ENCODE measurements at places on chromosomes 1 and 21.
A peak's percentile ranks its signal among the peaks of the same experiment; 100 is the strongest.

DNA sequence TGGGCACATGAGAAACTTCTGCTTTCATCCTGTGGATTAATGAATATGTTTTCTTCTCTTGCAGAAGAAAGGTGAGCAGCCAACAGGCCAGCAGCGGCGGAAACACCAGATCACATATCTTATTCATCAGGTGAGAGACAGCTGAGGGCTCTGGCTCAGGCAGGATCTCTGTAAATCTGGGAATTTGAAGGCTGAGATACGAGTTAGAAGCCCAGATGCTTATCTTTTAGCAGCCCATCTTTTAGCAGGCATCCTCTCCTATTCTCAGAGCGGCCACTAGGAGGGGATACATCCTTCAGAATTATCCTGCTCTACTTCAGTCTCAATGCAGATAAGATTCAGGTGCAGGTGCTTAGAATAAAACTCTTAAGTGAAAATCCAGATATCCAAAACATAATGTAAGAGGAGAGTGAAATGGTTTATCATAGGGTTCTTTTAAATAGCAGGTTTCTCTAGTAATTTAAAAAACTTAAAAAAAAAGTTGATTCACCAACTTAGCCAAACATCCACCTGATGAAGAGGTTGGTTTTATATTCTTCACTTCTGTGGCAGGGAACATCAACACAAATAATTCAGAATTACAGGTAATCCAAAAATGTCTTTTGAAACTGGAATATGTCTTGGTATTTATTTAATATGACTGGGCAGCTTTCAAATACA, 19.3 kb downstream of the SH2D2A start:
- DNase-seq, result peak; percentile 65

- DNase-seq, result no peak
Observed at GRCh38 chr1:182408435-182409075, 8.1 kb upstream of the TEDDM1 start.

DNA sequence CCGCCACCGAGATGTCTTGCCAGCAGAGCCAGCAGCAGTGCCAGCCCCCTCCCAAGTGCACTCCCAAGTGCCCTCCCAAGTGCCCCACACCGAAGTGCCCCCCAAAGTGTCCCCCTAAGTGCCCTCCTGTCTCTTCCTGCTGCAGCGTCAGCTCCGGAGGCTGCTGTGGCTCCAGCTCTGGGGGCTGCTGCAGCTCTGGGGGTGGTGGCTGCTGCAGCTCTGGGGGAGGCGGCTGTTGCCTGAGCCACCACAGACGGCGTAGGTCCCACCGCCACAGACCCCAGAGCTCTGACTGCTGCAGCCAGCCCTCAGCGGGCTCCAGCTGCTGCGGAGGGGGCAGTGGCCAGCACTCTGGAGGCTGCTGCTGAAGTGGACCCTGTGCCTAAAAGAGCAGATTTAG, 1.4 kb downstream of the LCE1F start:
- DNase-seq, result no peak

DNA sequence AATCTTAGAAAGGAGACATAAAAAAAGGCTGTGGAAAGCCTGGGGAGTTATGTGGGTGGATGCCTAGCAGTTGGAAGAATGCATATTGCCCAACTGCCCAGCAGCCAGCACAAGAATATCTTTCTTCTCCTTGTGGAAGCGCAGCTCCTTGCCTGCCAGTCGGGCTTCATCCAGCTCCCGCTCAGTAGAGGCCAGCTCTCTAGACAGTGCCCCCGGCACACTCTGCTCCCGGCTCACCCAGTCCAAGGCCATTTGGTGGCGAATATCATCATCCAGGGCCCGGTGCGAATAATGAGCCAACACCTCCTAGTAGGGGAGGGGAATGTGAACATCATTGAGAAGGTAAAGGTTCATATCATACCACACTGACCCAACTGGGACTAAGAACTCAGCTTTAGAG, 9.0 kb upstream of the RBM8A start:
- DNase-seq, result no peak

DNA sequence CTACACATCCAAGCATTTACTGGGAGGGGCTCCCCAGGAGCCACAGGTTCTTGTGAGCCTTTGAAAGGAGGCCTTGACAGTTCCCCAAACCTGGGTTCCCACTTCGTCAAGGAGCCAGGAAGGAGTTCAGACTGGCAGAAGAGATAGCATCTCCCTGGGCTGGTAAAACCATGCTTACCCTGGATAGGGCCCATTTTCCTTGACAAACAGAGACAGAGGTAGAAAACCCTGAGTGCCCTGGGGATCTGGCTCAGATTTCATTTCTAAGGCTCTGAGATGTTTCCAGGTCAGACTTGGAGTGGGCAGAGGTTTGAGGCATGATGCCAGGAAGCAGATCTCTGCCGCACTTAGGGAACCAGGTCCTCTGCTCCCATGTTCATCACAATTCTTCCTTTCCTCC, 2.7 kb downstream of the ETNK2 start:
- DNase-seq, result no peak

DNA sequence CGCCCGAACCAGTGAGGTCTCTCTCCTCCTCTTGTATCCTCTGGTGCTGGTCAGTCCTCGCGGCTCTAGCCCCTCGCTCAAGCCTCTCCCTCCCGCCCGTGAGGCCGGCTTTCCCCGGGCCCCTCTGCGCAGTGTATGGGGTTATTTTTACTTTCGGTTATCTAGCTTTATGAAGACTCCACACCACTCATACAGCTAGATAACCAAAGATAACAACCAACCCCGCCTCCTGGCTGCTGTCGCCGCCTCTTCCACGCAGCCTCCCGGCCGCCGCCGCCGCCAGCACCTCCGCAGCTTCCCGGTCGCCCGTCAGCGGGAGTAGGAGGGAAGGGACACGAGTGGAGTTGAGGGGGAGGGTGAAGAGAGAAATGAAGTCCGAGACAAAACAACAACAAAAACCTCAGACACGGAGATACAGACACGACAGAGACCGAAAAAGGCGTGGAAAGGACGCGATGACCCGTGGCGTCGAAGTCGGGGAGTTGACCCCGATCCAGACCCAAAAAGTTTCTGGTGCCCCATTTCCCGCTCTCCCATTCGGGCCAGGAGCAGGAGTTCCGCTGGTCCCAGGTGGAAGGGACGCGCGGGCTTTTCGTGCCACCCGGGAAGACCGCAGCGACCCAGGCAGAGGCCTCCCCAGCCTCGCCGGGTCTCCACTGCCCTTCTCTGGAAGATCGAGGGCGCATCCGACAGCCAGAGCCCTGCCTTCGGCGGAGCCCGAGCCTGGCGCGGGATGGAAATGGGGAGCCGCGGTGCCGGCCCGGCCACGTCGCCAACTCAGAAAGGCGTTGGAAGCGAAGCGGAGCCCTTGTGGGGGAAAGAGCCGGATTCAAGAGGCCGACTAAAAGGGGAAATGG, 51.4 kb downstream of the RHBG start:
- DNase-seq, result peak; percentile 22

GRCh38 chr1:173570370-173571007, 32.4 kb downstream of the SLC9C2 start:
- DNase-seq, result no peak

DNA sequence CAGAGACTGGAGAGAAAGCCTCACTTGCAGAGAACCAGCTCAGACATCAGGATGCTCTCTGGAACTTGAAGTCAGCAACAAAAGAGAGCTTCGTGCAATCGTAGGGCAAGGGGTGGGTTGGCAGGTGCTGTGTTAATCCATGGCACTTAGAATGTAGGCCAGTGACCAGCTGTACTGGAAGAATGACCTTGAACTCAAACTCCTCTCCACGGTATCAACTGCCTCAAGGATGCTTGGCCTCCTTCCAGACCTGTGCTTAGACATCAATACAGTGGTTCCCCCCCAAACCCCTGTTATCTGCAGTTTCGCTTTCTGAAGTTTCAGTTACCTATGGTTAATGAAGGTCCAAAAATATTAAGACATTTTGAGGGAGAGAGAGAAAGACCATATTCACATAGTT, 6.5 kb downstream of the KANK4 start:
- DNase-seq, result no peak

DNA sequence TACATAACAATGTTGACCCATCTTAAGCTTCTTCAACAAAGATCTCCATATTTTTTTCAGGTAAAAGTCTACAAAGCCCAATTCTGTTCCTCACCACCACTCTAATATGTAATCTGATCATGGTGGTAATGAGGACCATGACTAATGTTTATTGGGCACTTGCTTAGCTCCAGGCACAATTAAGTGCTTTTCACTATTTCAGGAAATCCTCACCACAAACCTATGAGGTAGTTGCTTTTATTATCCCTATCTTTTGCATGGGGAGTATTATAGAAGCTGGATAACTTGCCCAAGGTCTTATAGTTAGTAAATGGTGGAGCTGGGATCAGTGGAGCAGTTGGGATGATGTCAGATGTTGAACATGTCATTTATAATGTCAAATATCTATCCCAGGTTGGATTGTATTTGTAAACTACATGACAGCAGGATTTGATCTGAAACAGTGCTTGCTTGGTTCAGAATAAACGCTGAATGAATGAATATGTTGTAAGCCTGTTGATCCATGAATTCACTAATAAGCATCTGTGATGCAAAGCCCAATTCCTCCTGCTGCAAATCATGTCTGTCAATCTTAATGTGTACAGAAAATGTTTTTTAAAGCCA, 283.3 kb upstream of the ST6GALNAC5 start:
- DNase-seq, result no peak

DNA sequence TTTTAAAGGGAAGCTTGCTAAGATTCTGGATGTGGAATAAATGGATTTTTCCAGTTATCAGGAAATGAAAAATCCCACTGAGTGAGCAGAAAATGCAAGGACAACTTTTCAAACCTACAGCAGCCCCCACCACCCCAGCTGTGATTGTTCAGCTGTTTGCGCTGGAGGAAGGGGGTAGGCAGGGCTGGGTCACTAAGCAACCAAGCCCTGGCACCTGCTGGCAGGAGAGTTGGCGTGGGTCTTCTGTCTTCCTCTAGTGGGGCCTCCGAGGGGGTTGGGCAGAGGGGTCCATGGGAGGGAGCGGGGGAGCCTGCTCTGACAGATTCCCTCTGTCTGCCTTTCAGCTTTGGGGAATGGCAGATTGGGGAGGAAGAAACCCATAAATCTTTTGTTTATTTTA, 45.3 kb downstream of the EIF2D start:
- DNase-seq, result no peak

GRCh38 chr1:172537827-172538391, 5.0 kb downstream of the SUCO start:
- DNase-seq, result no peak

DNA sequence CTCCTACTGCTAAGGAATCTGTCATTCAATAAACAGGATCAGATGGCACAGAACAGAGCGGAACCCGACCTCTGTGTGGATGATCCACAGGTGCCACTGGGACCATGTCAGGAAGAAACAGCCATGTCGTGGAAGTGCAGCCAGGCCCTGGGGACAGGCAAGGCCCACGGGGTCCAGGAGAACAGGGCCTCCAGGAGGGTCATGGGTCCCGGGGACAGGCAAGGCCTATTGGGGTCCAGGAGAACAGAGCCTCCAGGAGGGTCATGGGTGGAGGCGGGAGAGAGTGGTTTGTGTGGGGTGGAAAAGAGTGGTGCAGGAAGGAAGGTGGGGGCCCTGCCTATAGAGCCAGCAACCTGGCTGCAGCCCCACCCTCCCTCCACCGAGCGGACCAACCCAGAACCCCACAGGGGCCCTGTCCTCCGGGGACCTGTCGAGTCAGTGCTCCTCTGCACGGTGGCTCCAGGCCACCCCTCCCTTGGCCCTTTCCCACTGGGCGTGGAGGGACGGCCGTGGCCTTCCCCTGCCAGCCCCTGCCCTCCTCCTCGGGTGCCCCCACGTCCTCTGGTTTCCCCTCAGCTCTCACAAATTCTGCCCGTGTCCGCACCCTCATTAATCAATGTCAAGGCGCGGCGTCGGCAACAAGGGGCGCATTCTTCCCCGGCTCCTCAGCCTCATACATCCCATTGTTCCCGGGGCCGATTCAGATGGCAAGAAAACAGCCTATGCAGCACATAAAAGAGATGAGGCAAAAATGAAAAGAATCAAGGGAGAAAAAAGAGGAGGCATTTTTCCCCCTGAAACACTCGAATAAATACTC, 146.4 kb downstream of the PRDM16 start:
- DNase-seq, result no peak

DNA sequence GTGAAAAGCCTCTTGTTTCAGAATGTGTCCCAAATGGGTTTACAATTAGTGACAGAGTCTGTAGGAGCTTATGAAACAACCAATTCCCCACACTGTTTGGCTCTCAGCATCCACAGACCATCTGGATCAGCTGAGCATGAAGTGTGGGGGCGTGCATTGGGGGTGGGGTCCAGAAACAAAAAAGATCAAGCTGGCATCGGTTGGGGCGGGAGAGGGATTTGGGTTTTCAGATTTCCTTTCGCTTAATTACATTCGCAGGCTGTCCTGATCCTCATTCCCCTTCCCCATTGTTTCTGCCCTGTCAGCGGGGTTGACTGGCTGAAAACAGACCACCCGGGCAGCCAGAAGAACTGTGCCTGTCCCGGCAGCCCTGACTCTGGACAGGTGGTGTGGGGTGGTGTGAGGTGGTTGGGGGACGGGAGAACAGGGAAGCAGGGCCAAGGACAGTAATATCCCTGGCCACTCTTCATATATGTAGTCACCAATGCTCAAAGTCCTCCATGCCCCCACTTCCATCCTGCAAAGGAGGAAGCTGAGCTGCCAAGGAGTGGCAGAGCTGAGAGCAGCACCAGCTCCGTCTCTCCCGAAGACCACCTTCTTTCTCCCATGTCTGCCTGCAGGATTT, 92.0 kb downstream of the IER5 start:
- DNase-seq, result no peak

GRCh38 chr1:2256435-2257244, 28.5 kb downstream of the SKI start:
- DNase-seq, result no peak

DNA sequence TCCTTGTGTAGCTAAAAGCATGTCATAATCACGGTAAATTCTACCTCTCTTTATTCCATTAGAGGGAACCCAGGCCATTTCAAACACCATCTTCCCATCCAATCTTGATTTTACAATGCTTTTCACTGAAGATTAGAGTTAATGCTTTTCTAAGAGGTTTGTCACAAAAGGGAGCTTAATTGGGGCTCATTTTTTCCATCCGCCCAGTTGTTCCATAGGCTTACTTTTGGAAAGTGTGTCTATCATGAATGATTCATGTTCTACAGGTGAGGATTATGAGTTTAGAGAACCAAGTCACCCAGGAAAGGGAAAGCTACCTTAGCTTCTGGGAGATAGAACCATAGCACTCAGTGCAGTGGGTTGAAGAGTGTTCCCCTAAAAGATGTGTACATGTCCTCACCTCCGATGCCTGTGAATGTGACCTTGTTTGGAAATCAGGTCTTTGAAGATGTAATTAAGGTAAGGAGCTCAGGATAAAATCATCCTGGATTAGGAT, 286.9 kb upstream of the RUNX1 start:
- no peak for DNase-seq

DNA sequence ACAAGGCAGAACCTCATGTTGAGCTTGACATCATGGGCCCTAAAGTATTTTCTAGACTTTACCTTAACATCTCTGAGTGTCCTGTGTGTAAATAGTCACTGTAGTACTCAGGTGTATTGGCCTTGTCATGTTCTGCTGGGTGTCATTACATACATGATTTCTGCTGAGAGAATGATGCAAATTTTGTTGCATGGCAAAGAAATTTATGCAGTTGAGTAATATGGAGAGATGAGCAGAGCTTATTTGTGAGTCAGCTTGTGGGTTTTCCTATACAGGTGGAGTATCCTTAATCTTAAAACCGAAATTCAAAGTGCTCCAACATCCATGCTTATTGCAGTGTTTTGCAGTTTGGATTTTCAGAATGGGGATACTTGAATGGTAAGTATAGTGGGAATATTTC, 36.6 kb downstream of the RGL1 start:
- DNase-seq, result no peak

GRCh38 chr1:209702832-209703231, 1.8 kb upstream of the HSD11B1 start:
- DNase-seq, result no peak
